ENCODE measurements at places on chromosomes 7 and 10.
A peak's percentile ranks its signal among the peaks of the same experiment; 100 is the strongest.

GRCh38 chr7:2126621-2127020 lies 106.1 kb downstream of the MAD1L1 start:
- no peak for DNase-seq

GRCh38 chr10:123585477-123586445 lies 80.4 kb upstream of the GPR26 start:
- DNase-seq, result no peak

- DNase-seq, result no peak
Measured at GRCh38 chr7:119842786-119843185, 430.2 kb upstream of the KCND2 start.

DNA sequence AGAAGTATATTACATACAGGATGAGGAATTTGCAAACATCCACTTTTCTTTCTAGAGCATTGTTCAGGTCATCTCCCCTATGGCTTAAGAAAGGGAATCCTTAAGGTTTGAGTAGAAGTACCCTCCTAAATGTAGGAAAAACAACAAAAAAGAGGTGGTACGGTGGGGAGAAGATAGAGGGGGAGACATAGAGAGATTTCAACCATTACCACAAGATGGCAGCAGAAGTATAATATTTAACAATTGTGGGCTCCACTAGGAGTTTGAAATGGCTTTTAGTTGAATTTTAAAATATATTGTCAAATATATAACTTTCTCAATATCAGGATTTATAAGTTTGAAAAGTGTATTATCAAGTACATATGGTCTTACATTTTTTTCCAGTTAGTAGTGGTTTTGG lies 72.7 kb upstream of the PRKG1 start:
- DNase-seq, result no peak

DNA sequence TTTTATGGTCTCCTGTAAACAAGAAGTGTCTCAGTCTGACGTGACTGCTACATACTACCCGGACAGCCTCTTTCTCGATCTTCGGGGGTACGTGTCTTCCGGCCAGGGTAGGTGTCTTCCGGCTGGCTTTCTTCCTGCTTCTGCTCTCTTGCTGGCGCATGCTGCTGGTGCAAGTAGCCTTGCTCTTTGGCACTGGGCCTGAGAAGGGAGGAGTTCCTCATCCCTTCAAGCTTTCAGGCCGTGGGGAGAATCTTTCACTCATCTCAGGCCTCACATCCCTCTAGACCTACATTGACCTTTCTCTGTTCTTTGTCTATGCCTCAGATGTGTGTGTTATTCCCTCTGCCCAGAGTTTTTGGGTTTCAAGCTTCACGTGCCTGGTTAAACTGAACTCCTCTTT lies 130.4 kb downstream of the JCAD start:
- no peak for DNase-seq

DNA sequence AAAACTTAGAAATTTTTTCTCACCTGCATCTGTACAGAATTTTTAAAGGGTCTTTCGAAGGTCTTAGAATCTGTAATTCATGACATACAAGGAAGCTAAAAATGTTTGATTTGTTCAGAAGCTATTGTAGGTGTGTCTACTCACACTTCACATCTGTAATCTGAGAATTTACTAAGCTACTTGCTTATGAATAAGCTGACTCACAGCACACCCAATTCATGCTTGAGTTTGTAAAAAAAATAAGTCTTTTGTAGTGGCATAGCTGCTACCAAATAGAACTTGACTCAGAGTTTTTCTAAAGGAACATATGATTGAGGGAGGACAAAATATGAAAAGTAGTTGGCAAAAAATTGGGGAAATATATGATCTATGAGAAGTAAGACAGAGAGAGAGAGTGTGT lies 12.7 kb upstream of the AGR2 start:
- no peak for DNase-seq

DNA sequence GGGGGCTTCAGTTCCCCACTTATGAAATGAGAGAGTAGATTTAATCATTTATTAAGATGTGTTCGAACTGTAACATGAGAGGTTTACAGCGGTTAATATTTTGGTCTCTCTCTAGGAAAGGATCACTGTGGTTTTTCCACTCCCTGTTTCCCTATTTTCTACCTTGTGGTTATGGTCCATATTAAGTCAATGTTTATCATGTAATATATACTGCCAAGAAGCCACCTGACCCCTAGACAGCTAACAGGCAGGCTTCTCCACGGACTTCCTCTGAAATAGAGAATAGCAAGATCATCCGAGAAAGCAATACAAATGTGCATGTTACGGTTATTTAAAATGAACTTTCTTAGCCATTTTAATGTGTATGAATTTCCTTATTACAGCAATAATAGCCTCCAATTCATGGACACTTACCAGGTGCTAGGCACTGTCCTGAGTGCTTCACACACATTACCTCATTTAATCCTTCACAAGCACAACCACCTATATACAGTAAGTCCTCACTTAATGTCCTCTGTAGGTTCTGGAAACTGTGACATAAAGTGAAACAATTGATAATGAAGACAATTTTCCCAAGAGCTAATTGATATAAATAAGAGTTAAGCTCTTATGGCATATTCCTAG lies 835 bp upstream of the COL28A1 start:
- DNase-seq, result no peak

DNA sequence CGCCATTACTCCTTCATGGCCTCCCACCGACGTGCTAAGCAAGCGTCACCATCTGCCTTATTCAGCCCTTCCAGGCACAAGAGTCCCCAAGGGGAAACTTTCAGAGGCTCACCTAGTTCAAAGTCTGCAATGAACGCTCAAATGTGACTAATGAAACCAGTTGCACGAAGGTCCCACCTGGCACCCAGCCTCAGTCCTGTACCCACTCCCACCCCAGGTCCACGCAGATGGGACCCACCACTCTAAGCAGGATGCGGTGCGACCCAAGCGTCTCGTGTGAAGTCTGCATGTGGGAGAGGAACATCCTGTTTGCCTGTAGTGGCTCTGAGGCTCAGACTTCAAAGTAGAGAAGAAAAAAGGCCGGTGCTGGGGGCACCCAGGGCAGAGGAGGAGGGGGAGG lies 40.3 kb downstream of the RGS10 start:
- peak; percentile 83 for DNase-seq

GRCh38 chr7:21355406-21355874 lies 72.4 kb upstream of the SP4 start:
- DNase-seq, result peak; percentile 38

- no peak for DNase-seq
Measured at GRCh38 chr7:151626422-151627115, 106.9 kb upstream of the RHEB start.

- DNase-seq, result no peak
Measured at GRCh38 chr10:6023661-6024333, 38.4 kb downstream of the IL2RA start.

- no peak for DNase-seq
Measured at GRCh38 chr7:3949242-3949640, 648.2 kb downstream of the SDK1 start.

GRCh38 chr7:66452165-66452564 lies 176.5 kb upstream of the KCTD7 start:
- no peak for DNase-seq

DNA sequence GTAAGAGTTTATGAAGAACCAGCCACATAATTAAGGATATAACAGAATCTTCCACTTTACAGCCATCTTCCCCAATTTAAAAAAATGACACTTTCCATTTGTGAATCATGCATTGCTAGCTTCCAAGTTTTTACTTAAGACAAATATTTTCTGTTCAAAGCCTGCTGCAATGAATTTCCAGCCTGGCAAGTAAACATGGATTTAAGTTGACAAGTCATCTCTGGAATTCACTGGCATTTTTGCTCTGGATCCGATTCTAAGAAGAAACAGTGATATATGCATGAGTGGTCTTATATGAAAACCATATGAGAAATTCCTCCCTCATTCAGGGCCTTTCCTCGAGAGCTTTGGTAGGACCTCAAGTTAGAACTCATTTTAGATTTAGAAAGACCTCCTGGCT lies 116.1 kb upstream of the CDCA7L start:
- no peak for DNase-seq

DNA sequence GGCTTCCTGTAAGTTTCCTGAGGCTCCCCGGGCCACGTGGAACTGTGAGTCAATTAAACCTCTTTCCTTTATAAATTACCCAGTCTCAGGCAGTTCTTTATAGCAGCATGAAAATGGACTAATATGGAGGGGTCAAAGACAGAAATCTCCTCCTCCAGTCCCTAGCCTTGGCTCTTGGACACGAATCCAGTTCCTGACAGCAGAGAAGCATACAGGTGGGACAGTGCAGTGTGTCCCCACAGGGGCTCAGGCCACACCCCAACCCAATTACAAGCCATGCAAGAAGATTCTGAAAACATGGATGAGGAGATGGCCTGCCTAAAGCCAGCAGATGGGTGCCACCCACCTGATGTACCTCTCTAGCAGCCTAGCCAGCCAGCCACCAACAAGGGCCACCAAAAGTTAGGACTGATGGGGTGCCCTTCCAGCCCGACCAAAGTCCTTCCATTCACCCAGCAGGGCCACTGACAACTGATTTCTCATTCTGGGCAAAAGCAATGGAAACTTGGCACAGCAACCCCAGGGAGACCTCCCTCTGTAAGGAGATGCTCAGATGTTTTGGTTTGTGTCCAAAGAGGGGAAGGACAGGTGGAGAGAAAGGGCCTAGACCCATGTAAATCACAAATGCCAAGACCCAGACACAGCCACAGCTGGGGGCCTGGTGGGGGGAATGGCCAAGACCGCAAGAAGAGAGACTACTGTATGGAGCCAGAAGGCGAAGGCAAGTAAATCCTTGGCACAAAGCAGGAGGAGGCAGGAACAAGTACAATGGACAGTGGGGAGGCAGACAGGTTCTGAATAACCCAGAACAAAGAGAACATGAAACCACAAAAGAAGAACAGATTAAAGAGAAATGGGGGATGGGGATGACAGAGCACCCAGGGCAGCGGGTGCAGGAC lies 13.6 kb downstream of the GPRIN2 start:
- DNase-seq, result no peak

GRCh38 chr10:24989867-24990266 lies 26.1 kb downstream of the ENKUR start:
- DNase-seq, result no peak

GRCh38 chr10:110147961-110148360 lies 59.4 kb upstream of the MXI1 start:
- no peak for DNase-seq

DNA sequence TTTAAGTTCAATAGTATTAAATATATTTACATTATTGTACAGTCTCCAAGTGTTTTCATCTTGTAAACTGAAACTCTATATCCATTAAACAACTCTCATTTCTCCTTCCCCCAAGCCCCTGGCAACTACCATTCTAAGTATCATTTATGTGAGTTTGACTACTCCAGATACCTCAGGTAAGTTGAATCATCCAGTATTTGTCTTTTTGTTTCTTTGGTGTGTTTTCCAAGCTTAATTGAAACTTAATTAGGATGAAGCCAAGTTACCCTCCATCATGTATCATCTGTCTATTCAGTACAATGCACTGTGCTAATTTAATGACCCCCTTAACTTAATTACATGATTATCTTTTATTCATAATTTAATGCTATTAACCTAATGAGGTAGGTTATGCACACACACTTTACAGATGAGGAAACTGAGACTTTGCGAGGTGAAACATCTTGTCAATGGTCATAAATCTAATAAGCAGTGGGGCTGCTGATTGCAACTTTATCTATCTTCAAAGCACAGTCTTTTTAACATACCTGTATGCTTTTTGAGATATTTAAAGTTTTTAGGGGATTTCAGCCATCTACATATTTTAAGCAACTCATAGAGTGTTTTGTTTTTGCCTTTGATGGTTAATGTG lies 663 bp downstream of the MACC1 start:
- no peak for DNase-seq

- no peak for DNase-seq
Measured at GRCh38 chr10:63922468-63923284, 401.5 kb downstream of the REEP3 start.

DNA sequence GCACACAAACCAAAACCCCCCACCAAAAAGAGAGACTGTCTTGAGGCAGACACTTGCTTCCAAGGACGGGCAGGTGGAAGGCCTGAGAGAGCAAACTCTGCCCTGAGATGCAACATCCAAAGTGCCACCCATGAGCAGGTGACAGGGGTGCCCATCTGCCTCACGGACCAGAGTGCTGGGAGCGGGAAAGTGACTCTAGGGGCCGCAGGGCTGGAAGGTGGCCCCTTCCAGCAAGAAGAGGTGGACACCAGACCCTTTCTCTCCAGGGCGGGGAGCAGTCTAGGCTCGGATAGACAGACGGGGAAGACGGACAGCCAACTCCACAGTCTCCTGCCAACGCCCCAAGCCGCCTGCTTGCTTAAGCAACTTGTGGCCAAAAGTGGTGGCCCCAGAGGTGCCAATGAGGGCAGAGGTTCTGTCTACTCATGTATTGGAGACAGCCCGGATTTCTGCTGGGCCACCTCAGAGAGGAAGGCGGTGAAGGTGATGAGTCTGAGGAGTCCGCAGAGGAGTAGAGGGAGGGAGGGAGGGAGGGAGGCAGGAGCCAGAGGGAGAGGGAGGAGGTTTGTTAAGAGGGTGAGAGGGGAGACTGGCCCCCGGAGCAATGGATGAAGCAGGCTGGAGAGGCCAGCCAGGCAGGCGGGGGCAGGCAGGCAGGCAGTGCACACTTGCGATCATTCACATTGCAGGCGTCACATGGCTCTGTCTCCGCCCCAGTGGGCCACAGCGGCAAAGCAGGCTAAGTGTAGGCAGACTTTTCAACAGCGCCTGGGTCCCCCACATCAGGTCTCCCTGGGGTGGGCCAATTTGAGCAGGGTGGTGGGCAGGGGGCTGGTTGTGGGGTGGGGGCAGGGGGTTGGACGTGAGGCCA lies 65.6 kb downstream of the SLC29A4 start:
- no peak for DNase-seq

DNA sequence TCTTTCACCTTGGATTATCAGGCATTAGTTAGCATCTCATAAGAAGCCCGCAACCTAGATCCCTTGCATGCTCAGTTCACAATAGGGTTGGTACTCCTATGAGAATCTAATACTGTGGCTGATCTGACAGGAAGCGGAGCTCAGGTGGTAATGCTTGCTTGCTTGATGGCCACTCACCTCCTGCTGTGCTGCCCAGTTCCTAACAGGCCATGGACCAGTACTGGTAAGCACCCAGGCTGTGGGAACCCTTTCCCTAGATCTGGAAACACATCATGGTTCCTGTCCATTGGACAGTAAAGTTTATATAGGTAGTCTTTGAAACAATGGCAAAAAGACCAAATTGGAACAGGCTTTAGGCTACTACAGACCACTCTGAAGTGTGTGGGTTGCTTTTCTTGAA lies 9.4 kb upstream of the CTTNBP2 start:
- DNase-seq, result no peak

DNA sequence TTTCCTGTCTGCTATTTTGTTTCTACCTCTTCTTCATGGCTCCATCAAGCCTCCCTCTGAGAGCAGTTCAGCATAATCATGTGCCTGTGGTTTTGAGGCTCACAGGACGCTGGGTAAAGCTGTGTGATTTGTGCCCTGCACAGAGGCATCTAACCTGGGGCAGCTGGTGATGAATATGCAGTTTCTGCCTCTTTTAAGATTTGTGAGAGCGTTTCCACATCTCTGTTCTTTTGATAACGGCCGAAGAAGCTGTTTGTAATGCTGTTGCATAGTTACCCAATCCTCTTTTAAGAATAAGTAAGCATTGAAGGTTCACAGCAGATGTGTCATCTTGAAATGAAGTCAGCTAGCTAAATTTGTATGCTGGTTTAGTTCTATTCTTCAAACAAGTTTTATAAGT lies 45.2 kb downstream of the PNLIPRP3 start:
- no peak for DNase-seq

GRCh38 chr10:109877546-109877945 lies 45.8 kb downstream of the XPNPEP1 start:
- no peak for DNase-seq

Data from activated gamma-delta T cell treated with anti-CD3 and anti-CD28 coated beads, Interleukin-2, amount 50 U/mL, for 16 hours (primary cell).